Amygdala (tissue), 56 donors: ENCODE measurements at places on chromosomes 5 and 9.

GRCh38 chr5:174336479-174336878 lies 291.0 kb downstream of the NSG2 start:
- no peak for DNase-seq

- DNase-seq, result no peak
These were observed 12.1 kb downstream of the PDCL start for GRCh38 chr9:122816163-122816867.

DNA sequence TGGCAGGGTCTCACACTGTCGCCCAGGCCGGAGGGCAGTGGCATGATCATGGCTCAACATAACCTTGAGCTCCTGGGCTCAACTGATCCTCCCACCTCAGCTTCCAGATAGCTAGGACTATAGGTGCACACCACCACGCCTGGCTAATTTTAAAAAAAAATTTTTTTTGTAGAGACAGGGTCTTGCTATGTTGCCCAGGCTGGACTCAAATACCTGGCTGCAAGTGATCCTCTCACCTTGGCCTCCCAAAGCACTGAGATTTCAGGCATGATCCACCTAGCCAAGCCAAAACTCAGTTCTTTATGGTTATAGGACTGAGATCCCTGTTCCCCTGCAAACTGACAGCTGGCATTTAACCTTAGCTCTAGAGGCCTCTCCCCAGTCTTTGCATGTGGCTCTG lies 5.3 kb downstream of the LMBRD2 start:
- DNase-seq, result no peak

- no peak for DNase-seq
These were observed 98.7 kb downstream of the FANCC start for GRCh38 chr9:95218773-95219172.

GRCh38 chr5:141663506-141663905 lies 12.3 kb upstream of the FCHSD1 start:
- DNase-seq, result no peak

GRCh38 chr9:131361202-131361833 lies 32.6 kb upstream of the PRRC2B start:
- no peak for DNase-seq

DNA sequence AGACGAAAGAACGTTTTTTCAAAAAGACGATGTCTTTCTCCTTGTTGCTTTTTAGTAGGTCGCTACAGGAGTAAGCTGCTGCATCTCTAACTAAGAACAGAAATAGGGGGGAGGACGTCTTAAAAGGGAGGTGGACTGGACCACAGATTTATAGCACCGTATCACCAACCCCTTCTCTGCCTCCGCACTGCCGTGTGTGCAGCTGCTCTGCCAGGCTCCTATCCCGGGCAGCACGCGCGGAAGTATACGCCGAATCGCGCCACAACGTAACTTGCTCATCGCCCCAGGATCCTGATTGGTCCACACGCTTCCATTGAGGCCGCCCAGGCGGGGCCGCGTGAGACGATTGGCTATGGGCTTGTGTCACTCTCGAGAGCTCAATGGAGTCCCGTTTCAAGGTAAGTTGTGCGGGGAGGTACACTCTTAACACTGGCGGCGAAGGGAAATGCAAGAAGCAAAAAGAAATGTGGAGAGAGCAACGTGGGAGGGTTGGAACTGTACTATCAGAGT lies at the start of gene ELAVL2:
ELAVL2 (minus strand) TSS at position 121 of the 510 bp plus-strand sequence. CDS start 64,006 bp downstream, outside the sequence.
- peak; percentile 89 for DNase-seq

DNA sequence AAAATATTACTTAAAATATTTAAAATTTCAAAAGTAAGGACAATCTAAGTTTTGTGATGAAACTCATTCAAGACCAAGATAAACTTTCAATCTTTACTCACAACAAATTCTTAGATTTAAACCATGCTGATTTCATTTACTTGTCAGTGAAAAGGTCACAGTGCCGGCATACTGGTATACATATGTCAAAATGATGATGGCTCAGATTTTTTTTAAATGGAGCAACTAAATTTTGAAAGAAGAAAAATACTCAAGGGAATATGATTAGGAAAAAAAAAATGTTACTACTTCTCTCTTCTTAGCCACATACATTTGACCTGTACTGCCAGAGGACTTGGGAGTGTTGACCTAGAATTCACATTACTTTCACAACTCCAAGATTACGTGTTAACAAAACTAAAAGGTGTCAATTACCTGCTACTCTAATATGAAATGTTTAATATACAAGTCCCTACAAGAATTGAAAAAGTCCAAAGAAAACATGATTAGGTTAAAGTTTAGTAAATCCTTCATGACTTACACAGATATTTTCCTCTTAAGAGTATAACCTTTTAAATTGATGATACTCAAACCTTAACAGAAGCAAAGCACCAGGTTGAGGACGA lies 4.6 kb downstream of the EFNA5 start:
- no peak for DNase-seq

DNA sequence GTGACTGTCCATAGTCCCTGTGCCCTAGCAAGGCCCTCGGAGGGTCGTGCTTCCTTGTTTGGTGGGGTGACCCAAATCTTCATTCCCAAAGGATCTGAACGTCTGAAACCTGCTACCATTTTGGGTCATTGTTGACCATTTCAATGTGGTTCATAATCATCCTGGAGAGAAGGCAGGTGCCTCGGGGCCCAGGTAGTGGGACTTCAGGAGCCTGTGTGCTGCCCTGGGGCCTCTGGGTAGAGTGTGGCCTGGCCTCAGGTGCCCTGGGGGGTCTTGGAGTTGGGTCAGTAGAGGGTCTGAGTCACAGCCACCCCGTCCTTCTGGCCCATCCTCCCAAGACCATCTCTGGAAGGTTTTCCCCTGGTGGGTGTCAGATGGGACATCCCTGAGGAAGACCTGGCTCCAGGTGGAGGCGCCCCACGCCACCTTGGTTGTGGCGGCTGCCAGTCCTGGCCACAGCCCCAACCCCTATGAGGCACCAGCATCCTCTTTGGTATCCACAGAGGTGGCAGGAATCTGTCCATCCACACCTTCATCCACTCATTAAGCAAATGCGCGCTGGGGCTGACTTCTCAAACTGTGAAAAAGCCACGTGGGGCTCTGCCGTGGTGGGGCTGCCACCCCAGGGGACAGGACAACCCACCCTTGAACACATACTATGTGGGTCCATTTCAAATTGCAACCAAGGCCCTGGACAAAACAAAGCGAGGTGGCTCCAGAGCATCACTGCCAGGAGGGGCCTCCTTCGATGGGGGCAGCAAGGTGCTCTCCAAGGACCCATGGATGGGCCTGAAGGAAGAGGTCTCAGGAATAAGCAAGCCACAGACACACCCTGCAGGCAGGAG lies 41.6 kb upstream of the FCN1 start:
- no peak for DNase-seq

GRCh38 chr9:20692554-20692953 lies 8.5 kb downstream of the FOCAD start:
- DNase-seq, result no peak

DNA sequence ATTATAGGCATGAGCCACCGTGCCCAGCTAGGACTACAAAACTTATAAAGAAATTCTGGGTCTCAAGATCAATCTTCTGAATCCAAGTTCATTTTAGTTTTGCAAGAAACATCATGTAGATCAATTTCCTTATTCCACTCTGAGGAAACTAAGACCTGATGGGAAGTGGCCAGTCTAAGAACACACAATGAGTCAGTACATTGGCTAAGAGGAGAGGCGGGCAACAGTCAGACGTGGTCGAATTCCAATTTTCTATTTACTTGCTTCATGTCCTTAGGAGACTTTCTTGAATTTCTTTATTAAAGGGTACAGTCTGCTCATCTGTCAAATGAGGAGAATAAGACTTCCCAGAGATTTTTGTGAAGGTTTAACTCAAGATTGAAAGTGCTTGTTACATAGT lies 432.1 kb upstream of the BRINP1 start:
- no peak for DNase-seq

DNA sequence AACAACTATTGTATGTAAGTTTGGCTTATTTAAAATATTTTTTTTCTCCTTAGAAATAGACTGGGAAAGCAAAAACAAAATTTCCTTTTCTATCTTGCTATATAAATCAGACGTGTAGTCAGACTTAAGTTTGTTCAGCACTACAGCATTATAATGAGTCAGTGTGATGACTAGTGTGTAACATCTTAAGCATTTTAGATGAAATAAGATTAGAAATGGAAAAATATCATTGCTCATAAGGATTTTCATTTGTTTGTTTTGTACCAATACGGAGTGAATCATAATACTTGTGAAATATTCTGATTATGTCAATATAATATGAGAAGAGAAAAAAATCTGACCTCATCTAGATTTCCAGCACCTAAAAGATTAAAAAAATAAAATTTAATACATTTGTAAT lies 64.7 kb upstream of the RICTOR start:
- DNase-seq, result no peak

DNA sequence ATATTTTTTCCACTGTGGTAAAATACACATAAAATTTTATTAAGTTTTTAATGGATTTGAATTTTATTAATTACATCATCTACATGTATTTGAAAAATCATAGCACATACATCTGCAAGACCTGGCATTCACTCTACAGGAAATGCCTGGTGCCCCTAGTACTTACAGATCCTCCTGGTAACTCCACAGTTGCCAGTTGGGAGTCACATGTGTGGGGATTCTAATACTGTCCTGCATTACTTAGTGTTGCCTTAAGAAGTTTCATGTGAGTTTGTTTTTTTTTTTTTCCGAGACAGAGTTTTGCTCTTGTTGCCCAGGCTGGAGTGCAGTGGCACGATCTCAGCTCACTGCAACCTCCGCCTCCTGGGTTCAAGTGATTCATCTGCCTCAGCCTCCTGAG lies 18.1 kb downstream of the KDM3B start:
- DNase-seq, result no peak

- no peak for DNase-seq
These were observed 12.0 kb upstream of the CTSL start for GRCh38 chr9:87713988-87714330.

GRCh38 chr9:124457079-124457886 lies 7.0 kb downstream of the ADGRD2 start:
- no peak for DNase-seq

GRCh38 chr5:169637549-169638121 lies 560 bp downstream of the DOCK2 start:
- DNase-seq, result no peak

DNA sequence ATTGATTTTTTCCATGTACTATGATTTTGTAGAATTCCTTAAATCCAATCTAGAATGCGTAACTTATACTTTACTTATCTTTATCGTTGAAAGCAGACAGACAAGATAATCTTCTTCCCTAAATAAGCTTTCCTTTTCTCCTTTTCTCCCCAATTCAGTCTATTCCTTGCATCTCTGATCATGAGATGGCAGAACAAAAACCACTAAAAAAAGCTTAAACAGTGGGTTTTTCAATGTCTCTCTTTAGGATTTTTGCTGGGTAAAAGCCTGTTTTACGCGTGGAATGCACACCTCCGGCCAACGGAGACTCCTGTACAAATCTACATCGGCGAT lies 755 bp downstream of the CDKN2B start:
- no peak for DNase-seq

GRCh38 chr9:97889941-97890887 lies 32.1 kb downstream of the TRMO start:
- no peak for DNase-seq

DNA sequence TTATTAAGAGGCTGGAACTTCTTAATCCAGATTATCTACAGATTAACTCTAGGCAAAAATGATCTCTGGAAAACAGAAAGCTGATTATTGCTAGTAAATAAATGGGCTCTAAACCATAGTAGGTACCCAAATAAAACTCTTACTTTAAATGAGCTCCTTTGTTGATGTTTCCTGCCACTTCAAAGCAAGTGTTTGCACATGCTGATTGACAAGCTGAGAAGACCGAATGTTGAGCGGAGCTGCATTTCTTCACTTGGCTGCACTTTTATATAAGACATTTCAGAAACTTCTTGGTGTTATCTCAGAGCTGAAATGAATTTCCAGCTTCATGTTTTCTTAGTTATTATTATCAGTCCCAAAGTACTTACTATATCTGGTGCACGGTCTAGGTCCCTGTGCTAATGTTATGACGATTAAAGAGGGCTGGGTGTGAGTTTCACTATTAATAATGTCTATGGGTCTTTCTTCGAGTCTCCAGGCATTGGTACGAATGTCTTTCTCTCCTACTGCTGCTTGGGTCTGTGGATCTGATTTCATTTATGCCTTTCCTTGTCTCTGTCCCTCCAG lies 58.6 kb upstream of the CTXN3 start:
- no peak for DNase-seq

GRCh38 chr5:148928141-148928540 lies 101.7 kb downstream of the ADRB2 start:
- DNase-seq, result no peak

DNA sequence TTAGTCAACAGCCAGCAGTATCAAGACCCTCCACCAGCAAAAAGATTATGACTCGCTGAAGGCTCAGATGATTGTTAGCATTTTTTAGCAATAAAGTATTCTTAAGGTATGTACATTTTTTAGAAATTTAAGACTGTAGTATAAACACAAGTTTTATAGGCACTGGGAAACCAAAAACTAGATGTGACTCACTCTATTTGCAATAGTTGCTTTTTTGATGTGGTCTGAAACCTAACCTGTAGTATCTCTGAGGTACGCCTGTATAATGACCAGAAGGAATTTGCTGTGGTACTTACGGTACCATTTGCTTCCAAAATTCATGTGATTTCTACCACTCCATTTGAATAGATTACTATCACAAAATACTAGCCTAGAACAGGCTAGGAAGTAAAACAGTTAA lies 60.8 kb downstream of the WDR41 start:
- no peak for DNase-seq

DNA sequence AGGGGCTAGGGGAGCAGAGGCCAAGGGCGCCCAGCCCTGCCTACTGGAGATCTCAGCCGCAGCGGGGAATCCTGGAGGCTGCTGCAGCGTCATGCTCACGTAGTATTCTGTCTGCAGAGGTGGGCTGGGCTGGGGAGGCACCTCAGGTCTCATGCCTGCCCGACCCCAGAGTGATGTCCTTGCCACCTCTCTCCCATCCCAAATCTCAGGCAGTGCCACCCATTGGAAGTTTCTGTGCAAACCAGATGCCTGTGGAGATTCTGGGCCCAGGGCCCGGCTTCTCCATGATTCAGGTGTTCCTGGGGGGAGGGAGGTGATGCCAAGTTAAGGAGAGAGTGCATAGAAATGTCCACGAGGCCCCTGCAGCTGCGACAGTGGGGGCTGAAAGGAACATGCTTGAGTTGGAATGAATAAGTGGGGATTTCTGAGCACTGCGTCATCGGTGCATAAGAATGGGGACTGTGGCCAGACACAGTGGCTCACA lies 72.0 kb downstream of the ANKRD33B start:
- DNase-seq, result no peak

GRCh38 chr5:10352430-10353240 lies 860 bp upstream of the MARCHF6 start:
- DNase-seq, result no peak

- DNase-seq, result no peak
These were observed 2.4 kb upstream of the DOK3 start for GRCh38 chr5:177511796-177512675.
